Activated CD4-positive, CD25-positive, alpha-beta regulatory T cell (primary cell): ENCODE measurements at places on chromosomes 1 and 21.

- no peak for DNase-seq
Observed at GRCh38 chr1:209790286-209791193, 6.2 kb upstream of the C1orf74 start.

DNA sequence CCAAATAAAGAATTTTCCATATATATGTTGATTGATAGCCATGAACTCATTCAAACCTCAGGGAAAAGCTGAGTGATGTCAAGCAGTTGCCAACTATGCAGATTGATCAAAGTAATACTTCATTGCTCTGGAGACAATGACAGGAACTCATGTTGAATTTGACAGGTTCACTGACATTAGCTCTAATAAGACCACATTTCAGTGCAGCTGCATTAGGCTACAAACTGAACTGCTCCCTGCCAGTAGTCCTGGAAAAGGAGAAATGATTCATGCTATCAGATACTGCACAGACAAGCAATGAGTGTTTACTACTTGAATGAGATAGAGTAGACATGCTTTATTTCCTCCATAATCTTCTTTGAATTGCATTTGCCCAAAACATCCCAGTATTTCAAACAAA is 948.4 kb downstream of the MRPL39 start:
- DNase-seq = no peak

- DNase-seq = no peak
Observed at GRCh38 chr1:234656070-234656895, 46.3 kb upstream of the IRF2BP2 start.

- DNase-seq = no peak
Observed at GRCh38 chr1:105874621-105875020, 1181.9 kb upstream of the PRMT6 start.

- no peak for DNase-seq
Observed at GRCh38 chr1:67264899-67265298, 42.8 kb upstream of the IL12RB2 start.

- no peak for DNase-seq
Observed at GRCh38 chr1:229508823-229509337, 739 bp upstream of the NUP133 start.

DNA sequence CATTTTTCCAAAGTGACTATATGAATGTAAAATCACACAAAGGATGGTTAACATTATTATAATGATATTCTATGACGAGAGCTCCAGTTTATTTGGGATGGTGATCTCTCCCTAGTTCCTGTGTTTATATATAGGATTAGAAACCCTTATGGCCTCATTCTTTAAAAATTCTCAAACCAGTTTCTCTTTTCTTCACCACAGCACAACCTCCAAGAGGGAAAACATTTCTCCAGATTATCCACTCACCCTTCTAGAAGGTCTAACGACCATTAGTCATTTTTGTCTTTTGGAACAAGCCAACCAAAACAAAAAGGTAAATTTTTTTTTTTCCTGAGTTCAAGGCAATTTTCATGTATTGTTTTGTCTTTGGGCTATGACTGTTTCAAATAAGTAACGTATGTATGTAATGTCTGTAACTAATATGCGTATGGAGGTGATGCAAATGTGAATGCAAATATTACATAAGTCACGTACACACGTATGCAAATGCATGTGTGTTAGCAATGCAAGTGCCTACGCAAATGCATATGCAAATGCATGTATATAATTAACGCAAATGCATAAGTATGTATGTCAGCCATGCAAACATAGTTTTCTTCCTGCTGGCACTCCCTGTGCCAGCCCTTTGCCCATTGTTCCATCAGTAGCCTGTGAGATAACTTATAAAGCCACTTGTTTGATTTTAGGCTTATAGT is 72.5 kb upstream of the MORC3 start:
- no peak for DNase-seq

DNA sequence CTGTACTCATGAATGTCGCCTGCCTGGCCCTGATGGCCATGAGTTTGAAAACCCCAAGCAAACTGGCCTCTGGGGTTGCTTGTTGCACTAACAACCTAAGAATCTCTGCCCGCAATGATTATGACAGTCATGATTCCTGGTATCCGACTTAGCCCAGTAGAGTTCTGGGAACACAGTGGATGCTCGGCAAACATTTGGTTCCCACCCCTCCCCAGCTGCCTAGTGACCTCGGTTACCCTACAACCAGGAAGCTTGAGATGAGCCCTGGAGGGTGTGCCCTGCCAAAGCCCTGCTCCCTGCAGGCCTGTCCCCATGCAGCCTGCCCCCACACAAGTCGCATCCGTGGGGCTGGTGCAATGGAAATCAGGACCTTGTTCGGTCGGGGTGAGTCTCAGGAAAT is 76.0 kb upstream of the ZBTB40 start:
- DNase-seq = no peak

- DNase-seq = no peak
Observed at GRCh38 chr1:29658688-29659087, 422.4 kb downstream of the PTPRU start.

GRCh38 chr1:64975127-64975526 is 8.8 kb upstream of the JAK1 start:
- no peak for DNase-seq

GRCh38 chr1:206907304-206907991 is 10.2 kb downstream of the IL24 start:
- no peak for DNase-seq

DNA sequence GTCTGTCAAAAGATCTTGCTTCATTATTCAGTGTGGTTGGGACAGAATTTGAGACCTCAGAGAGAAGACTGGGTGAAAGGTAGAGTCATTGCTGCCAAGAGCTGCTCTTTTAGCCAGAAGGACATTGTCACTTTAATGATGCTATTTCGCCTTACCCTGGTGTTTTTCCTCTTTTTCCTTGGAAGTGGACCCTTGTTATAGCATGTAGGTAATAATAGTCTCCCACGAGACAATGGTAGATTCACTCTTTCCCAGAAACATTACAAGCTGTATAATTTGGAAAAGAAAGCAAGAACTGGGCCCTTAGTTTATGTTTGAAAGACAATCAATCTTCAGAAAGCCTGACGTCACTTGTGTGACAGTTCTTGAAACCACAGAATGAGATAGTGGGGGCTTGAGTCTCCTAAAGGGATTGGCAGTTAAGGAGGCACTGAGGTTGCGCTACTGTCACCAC is 3.8 kb downstream of the SERTAD4 start:
- no peak for DNase-seq

DNA sequence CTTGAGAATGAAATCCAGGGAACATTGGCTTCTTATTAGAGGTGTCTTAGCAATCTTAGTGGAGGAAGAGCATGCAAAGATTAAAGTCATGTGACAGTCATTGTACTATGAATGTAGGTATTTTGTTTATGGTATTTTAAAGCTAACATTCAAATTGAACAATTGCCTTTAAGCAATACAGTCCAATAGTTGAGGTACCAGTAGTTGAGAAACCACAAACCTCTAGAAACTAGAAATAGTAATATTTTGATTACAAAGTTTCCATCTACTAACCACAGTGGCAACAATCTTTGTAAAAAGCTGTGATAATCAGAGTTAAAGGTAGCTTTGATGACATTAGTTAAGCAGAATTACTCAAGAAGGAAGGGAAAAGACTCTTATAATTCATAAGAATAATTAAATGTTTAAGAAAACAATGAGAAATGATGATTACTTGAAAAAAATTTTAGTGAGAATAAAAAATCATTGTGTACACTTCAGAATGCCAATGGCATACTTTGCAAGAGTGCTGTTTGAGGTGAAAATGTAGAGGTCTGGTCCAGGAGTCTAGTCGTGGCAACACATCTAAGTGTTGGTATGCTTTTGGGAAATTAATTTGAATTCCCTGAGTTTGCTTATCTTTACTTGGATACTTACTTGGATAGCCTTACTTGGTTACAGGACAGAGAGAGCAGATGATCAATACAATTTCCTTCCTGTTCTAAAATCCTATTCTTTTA is 104.9 kb upstream of the PTGFR start:
- DNase-seq = no peak

DNA sequence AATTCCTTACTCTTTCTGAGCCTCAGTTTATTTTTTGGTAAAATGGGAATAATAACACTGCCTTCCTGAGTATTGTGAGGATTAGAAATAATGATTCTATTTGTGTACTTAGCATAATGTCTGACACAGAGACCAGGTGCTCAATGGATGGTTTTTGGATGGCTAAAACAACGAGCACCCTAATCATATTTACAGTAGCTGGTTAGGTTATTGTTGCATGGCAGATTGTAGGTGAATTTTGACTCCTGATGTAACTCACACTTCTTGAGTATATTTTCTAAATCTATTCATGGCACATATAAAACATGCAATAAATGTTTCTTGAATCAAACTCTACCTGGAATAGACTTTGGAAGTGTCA is 11.9 kb upstream of the DUSP10 start:
- DNase-seq = no peak

GRCh38 chr1:2384130-2384860 is 7.1 kb downstream of the MORN1 start:
- no peak for DNase-seq

GRCh38 chr1:66916320-66916719 is 8.3 kb downstream of the DNAI4 start:
- DNase-seq = no peak

- DNase-seq = no peak
Observed at GRCh38 chr1:240465531-240465940, 146.4 kb downstream of the GREM2 start.

DNA sequence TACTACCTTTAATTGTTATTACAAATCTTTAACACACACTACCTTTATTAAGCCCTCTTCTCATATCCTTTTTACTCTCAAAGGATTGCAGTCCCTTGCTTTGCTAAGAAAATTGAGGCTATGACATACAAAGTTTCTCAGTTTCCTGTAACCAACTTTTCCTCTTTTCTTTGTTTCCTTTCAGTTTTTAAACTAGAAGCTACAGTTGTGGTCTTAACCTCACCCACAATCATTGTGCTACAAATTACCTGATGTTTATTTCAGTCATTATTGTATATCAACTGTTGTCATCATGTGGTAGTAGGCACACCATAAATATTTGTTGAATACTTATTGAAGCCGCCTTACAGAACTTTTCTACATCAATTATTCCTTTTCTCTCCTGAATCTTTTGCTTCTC is 51.8 kb downstream of the SLAMF6 start:
- DNase-seq = no peak

DNA sequence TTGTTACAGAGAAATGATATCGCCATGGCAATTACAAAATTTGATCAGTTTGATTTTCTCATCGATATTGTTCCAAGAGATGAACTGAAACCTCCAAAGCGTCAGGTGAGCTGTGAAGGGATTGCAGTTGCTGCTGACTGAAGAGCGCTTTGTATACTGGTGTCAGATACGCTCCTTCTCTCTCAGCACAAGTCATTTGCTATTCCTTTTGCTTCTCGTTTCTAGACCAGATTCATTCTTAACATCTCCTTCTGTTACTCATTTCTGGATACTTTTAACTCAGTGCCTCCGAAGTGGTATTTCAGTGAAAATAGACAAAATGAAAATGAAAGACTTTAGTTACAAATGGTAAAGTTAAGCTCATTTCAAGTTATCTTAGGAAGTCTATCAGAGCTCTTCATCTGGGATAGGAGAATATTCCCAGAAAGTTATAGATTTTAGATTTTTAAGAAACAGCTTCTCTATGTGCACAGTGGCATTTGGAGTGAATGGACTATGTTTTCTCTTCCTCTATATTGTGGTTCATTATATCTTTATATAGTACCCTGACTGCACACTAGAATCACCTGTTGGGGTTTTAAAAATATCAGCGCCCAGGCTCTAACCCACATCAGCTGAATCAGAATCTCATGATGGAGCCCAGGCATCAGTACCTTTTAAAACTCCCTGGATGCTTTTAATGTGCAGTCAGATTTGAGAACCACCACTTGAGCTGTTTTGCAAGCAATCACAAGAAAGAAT is 30.3 kb upstream of the KCNQ4 start:
- DNase-seq = no peak

GRCh38 chr1:21331752-21332478 is 41.7 kb upstream of the ECE1 start:
- no peak for DNase-seq

- DNase-seq = no peak
Observed at GRCh38 chr1:118101999-118102398, 83.0 kb downstream of the SPAG17 start.

DNA sequence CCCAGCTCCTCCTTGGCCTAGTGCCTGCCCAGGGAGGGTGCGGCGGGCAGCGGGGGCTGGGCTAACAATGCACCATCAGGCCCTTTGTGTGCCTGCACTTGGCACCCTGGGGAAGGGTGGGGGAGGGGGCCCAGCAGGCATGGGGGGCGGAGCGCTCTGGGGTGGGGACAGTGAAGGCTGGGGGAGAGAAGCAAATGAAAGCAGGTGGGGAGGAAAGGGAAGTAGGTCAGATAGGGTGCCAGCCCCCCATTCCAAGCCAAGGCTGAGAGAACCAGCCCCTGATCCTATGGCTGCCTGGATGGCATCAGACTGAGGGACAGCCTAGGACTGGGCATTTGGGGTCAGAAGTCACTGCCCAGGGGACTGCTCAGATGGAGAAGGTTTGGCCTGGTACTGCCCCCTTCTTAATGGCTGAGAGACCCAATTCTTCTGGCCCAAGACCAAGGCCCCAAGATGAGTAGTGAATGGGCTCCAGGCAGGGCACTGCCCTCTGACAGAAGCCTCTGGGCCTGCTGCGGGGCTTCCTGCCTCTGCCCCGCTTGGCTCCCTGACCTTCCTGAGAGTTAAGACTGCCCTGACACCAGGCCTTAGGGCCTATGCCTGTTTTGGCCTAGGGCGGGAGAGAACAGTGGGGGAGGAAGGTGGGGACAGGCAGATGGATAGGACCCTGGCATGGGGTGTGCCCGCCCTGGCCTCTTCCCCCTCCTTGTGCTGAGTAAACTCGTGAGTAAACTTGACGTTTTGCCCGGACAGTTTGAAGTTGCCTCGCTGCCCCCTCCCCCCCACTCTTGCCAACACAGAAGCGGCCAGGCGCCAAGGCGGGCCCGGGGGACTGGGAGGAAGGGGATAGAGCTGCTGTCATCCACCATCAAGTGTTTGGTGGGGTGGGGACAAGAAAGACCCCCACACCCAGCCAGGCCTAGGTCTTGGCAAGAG is 2.7 kb downstream of the ZBTB7B start:
- DNase-seq = no peak

- DNase-seq = no peak
Observed at GRCh38 chr1:68347415-68347814, 102.3 kb downstream of the RPE65 start.

DNA sequence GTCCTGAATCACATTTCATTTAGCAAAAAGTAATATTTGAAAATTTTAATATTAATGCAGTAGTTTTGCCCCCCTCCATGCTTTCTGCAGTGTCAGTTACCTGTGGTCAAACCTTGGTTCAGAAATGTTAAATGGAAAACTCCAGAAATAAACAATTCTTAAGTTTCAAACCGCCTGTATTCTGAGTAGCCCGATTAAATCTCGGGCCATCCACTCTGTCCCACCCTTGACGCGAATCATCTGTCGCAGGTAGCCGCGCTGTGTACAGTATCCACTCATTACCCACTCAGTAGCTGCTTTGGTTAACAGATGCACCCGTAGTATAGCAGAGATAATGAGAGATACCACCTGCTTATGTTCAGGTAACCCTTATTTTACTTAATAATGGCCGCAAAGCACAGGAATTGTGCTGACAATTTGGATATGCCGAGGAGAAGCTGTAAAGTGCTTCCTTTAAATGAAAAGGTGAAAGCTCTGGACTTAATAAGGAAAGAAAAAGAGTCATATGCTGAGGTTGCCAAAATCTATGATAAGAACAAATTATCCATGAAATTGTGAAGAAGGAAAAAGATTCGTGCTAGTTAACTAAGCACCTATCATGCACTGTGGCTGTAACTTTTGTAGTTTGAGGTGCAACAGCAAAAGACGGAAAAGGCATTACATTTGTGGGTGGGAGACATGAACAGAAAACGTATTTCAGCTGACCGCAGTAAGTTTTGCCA is 889 bp upstream of the SCYL3 start:
- DNase-seq = no peak

GRCh38 chr1:9589144-9589718 is 520 bp downstream of the TMEM201 start:
- peak; percentile 26 for DNase-seq
